Vagina (tissue), 2 donors: ENCODE measurements at places on chromosomes 5 and 9. TPM values are rescaled to one million over a fixed set of nuclear protein-coding genes. Genes with fewer than 3 reads are reported as not detected.

GRCh38 chr5:18507114-18507513 lies 872.9 kb downstream of the TAF11L14 start:
- no peaks in the 10 kb centered on the region for H3K27me3 ChIP-seq
- no peak overlapping the region for H3K27ac ChIP-seq
- no peak overlapping the region for H3K4me3 ChIP-seq
- H3K36me3 ChIP-seq, result no peaks in the 10 kb centered on the region

PCDHB8 gene
- 0.25 TPM for total RNA-seq

DNA sequence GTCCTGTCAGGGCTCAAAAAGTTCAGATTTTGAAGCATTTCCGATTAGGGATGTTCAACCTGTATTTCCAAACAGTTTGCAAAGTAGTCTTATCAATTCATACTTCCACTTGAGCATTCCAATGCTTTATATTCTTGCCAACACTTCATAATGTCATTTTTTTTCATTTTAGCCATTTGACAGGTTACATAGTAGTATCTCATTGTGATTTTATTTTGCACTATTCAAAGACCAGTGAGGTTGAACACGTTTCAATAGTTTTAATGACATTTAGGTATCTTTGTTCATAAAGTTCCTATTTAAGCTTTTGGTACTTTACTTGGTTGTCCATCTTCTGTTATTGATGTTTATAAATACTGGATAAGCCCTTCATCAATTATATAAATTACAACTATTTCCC lies 71.4 kb downstream of the CEP120 start:
- no peak overlapping the region for H3K4me3 ChIP-seq
- no peak for DNase-seq
- no peaks in the 10 kb centered on the region for H3K27me3 ChIP-seq
- no peaks in the 10 kb centered on the region for H3K36me3 ChIP-seq

PCDHB5 gene
- total RNA-seq, result 2.9 TPM

DNA sequence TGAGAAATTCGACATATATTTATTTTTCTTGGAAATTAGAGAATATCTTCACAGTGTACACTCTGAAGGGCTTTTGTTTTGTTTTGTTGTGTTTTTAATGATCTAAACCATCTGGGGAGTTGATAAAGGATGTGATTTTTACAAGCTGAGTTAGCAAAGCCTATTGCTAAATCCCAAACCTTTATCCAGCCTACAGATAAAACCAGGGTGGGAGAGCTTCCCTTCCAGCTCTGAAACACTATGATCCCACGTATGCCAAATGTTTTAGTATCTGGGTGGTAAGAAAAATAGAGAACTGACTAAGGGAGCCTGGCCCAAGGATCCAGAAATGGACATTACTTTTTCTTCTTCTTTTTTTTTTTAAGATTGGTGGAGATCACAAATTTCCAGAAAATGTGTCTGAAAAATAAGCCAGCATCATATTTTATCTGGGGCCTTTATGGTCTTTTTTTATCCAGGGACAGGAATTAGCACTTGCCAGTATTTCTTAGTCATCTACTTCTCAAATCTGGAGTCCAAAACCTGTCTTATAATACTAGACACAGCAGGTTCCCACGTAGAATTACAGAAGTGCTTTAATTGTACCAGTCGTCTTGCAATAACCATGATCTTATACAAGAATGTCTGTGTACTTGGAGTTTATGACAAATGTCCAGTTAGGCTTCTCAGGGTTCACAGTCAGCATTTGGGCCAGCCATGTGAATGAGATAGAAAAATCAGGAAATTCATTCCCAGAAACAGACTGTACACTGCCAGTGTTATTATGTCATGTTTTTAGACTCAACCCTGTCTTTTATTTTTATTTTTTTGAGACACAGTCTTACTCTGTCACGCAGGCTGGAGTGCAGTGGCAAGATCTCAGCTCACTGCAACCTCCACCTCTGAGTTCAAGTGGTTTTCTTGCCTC lies 290.8 kb upstream of the MPDZ start:
- peaks cover 20% of the 10 kb centered on the region for H3K4me1 ChIP-seq
- H3K27me3 ChIP-seq, result no peaks in the 10 kb centered on the region
- DNase-seq, result no peak
- H3K4me3 ChIP-seq, result no peak overlapping the region

ZDHHC11B gene
- total RNA-seq, result 2.7 TPM

DNA sequence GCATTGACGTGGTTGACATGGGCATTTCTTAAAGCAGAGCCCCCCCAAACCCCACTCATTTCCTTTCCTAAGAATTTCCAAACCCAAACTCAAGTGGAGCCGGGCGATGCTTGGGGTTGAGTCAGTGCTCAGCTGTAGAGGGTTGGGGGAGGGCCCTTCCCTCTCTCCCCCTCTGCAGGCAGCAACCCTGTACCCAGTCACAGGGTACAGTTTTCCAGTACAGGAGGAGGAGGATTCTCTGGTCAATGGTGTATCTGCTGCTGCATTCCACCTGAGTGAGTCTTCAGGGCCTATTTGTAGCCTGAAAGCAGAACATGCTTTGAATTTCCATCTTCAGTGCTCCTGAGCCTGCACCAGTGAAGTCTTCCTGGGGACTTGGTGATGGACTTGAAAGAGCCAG lies 55.8 kb downstream of the ENTREP1 start:
- no peak overlapping the region for H3K27ac ChIP-seq
- H3K36me3 ChIP-seq, result no peaks in the 10 kb centered on the region
- no peaks in the 10 kb centered on the region for H3K27me3 ChIP-seq
- DNase-seq, result no peak
- no peaks in the 10 kb centered on the region for H3K4me1 ChIP-seq
